SJCRH30 (cell line): ENCODE measurements at places on chromosomes 6 and 20.

DNA sequence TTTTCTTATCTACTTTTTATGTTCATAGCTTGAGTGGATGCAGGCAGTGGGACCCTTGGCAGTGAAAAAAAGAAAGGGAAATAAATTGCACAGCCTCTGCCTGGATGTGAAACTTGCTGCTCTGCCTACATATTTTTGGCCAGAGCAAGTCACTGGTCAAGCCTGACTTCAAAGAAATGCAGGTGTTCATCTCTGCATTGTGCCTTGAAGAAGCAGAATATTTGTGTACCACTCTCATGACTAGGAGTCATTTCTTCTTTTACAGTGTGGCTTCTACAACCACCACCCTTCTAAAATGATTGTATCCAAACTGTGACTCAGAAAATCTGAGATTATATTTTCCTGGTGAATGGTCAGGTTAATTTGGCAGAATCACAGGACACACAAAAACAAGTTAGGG lies 2.5 kb upstream of the KATNA1 start:
- no peak for DNase-seq

DNA sequence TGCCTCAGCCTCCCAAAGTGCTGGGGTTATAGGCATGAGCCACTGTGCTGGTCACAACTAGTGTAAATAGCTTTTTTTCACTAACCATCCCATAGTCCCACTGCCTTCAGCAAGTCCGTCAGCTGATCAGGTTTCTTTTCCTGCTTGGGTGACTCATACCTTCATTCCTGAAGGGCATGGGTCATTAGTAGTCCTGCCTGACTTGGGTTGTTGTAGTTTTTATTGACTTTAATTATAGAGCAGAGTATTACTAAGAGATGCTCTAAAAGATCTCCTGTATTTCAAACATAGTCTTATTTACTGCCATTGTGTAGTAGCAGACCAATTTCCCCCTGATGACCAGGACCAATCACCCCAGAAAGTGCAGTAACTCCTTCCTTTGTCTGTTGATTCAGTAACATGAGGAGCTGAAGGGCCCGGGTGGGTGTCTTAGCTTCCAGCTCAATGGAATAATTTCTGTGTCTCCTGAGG lies 25.8 kb downstream of the HLA-C start:
- peak; percentile 5 for DNase-seq

GRCh38 chr6:28567506-28567905 lies 41.8 kb downstream of the GPX5 start:
- DNase-seq, result no peak

GRCh38 chr6:3610921-3611320 lies 140.6 kb downstream of the PXDC1 start:
- DNase-seq, result no peak

DNA sequence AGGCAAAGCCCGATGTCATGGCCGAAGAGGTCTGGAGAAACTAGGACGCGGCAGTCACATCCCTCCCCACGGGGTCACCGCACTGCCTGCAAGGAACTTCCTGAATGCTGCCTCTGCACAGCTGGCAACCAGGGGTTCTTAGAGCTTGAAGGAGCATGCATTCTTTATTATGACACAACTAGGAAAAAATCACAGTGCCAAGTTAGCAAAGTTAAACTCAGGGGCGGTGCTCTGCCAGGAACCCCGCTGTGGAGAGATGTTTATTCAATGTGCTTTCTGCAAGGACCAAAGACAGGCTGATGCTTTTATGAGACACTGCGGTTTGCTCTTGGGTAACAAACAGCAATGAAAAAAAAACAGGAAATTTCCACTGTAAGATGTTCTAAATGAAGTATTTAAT lies 287.3 kb upstream of the FOXQ1 start:
- no peak for DNase-seq

GRCh38 chr6:154488802-154489437 lies 21.6 kb downstream of the CNKSR3 start:
- no peak for DNase-seq

DNA sequence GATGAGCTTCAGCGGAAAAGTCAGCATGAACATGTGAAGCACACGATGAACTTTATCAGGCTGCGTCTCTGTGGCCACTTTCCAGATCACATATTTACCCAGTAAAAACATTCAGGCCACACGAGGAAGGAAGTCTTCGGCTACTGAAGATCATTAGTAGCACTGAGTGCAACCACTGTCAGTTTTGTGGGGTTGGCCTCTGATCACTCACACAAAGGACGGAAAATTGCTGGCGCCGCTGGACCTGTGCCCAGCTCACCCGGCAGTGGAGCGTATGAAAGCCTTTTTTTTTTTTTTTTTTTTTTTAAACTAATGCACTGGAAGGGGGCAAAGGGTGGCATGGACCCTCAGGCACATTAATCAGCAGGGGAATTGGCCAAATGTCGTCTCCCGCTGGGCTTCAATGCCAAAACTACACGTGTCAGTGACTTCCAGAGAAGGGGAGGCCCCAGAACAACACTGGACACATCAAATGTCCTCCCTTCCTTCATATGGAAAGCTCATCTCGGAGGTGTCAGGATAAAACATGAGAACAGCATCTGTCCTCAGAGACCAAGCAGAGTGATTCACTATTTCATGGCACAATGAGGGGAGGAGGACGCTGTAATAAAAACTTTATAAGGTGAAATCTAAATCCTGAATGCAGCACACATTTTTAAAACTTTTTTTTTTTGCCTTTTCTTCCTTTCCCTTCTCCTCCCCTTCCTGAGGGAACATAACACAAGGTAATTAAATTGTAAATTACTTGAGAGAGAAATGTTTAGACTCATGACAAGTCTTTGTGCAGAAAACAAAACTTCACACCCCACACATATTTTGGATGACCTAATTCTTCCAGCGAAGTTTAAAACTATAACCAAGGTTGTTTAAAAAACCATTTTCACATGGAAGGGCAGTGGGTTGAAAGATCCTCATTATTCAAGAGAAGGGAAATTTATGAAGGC lies 223.4 kb downstream of the FOXC1 start:
- DNase-seq, result no peak

DNA sequence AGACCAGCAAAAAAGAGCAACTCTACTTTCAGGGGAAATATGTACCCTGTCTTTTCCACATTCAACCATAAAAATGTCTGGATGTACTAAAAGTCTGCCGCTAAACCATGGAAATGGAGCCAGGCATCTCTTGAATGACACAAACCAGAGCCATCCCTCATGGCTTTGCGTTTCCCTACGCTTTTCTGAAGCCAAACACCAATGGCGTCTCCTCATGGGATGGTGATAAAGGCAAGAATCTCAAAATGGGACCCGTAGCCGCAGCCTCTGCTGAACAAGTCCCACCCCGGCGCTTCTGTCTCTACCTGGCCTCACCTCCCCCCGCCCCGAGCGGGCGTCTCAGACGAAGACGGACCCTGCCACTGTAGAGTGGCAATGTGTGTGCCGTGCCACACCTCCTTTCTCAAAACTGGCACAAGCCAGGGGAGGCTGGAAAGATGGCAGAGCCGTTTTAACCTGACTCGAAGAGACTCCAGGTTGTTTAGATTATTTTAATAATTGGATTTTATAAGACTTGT lies 80.3 kb upstream of the AFDN start:
- no peak for DNase-seq
